Stimulated activated naive B cell treated with anti-CD40 and anti-IgM and Interleukin-4, amounts not matched to agents 10 μg/mL and 1 μg/mL and 100 μg/mL, for 72 hours (primary cell): ENCODE measurements at places on chromosomes 3 and 15.

DNA sequence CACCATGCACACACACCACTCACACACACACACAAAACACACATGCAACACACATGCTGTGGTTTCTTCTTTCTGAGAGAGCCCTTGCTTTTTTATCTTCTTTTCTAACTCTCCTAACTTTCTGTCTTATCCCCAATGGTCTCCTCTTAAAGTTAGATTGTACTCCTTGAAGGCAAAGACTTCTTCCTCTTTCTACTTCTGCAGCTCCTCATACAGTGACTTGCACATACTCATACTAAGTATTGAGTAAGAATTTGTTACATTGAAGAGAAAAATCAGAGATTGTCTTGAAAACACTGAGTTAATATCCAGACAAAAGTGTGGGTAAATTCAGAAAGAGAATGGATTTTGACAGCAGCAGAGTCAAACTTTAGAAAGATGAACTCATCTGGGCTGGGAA is 64.4 kb downstream of the GTPBP8 start:
- H3K36me3 ChIP-seq = no peaks in the 10 kb centered on the region
- no peak for DNase-seq
- no peak overlapping the region for H3K27ac ChIP-seq
- no peaks in the 10 kb centered on the region for H3K27me3 ChIP-seq

GRCh38 chr3:188417271-188417696 is 263.3 kb downstream of the LPP start:
- peaks cover 17% of the 10 kb centered on the region for H3K36me3 ChIP-seq
- DNase-seq = no peak
- peak overlapping the region; percentile 32 for H3K4me3 ChIP-seq
- peak overlapping the region; percentile 68 for H3K27ac ChIP-seq
- peaks cover 43% of the 10 kb centered on the region for H3K4me1 ChIP-seq

DNA sequence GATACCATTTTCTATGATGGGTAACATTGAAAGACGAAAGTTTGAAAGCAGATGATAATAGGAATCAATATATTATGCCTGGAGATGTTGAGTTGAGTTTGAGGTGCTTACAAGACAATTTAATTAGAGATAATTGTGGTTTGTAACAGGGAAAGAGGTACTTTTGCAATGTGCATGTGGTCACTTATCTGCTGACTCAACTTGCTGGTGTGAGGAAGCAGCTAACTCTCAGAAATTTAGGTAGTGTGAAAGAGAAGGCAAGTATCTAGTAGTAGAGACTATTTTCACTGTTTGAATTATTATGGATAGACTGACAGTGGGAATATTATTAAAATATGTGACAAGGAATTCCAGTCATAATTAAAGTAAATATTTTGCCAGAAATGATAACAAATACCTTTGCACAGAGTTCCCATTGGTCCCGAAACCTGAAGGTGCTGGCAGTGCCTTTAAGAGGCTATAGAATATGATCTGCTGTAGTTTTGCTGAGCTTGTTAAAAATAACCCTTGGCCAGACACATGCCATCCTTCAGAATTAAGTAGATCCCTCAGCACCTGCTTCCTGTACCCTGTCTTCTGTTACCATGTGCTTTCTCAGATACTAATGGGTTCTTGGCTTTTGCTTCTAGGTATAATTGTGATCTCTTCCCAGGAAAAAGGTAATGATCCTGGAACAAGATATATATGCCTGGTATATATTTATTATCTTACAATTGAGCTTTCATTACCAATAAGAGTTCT is 315.9 kb downstream of the BCHE start:
- no peaks in the 10 kb centered on the region for H3K36me3 ChIP-seq
- no peak overlapping the region for H3K27ac ChIP-seq
- no peak overlapping the region for H3K4me3 ChIP-seq
- no peak for DNase-seq

DNA sequence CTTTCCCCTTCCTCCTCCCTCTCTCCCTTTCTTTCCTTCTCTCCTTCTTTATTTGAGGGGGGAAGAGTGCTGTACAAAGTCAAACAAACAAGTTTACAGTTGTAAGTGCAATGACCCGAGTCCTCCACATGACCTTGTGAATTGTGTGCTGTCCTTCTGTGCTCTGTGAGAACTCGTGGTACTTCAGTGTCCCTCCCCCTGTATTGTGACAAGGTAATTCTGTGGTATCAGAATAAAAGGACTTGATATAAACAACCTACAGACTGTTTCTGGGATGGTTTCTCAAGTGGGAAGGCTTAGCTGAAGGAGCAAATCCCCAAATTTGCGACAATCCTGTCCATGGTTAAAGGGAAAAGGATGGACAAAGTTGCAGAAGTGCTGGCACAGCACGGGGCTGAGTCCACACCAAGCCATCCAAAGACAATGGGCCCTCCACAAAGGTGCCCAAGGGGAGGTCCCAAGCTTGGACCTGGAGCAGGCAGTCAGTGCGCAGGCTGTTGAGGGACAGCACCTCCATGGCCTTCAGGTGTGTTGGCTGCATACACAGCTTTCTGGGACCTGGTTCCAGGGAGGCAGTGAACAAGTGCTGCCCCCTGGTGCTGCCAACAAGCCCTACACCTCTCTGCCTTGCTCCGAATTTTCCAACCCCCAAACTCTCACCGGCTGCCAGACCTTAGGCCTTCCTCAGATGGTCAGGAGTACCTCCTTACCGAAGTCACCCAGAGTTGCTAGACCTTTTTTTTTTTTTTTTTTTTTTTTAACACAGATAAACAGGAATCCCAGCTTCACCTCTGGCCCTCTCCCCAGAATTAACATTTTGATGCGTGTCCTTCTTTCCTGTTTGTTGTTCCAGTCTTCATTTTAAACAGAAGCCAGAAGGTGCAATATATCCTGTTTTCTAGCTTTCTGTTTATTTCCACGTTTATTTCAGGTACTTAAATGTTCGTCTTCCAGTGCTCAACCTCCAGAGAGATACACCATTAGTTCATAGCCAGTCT is 2.6 kb upstream of the APEH start:
- no peak overlapping the region for H3K4me3 ChIP-seq
- H3K4me1 ChIP-seq = peaks cover 24% of the 10 kb centered on the region
- H3K27me3 ChIP-seq = peaks cover 7% of the 10 kb centered on the region
- peak; percentile 55 for DNase-seq
- peak overlapping the region; percentile 3 for H3K27ac ChIP-seq

DNA sequence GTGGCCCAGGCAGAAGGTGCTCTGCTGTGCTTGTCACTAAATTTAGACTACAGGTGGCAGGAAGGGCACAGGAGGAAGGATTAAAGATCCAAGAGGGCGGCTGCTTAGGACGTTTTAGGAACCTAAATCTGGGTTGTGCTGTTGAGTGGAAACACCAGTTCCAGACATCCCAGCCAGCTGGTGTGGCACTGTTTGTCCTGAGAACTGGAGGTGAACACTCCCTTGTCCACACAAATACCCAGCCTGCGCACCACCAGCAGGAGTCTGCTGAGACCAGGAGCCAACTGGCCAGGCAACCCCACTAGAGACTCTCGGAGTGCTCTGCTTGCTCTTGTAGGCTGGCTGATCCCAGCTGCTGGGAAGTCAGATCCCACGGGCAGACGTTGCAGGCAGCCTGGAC is 30.3 kb upstream of the UACA start:
- DNase-seq = no peak
- H3K27ac ChIP-seq = no peak overlapping the region
- H3K4me1 ChIP-seq = no peaks in the 10 kb centered on the region
- no peaks in the 10 kb centered on the region for H3K36me3 ChIP-seq
- no peak overlapping the region for H3K4me3 ChIP-seq
- no peaks in the 10 kb centered on the region for H3K27me3 ChIP-seq

DNA sequence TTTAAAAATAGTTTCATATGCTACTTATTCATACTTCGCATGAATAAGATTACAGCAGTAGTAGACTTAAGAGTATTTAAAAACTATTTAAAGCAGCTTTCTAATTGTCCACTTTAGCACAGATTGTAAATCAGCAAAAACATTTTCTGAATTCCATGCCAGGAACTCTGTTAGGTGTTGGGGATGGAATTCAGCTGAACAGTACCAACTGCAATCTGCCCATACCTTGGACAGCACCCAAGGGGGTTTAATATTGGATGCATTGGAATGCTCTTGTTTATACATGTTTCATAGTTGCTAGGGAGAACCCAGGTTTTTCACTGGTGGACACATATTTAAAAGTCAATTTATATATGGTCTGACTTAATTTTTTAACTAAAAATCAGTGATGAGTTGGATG is 74.8 kb downstream of the PPM1L start:
- no peaks in the 10 kb centered on the region for H3K27me3 ChIP-seq
- no peaks in the 10 kb centered on the region for H3K4me1 ChIP-seq
- H3K27ac ChIP-seq = no peak overlapping the region
- DNase-seq = no peak
- no peak overlapping the region for H3K4me3 ChIP-seq

DNA sequence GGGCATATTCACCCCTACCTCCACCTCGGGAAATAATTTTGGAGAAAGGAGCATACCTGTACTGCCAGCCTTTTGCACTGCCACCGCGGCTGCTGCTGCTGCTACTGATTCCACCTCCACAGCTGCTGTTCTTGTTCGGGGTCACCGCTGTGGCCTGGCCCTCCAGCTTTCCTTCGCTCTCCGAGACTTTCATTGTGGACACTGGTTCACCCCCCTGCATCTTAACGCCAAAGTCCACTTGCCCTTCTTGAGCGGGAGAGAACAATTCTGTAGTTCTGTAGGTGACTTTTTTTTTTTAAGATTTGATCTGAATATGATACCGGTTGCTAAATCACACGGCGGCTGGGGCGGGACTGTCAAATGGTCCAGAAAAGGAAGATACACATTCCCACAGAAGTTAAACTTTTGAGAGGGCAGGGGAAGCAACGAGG is 701 bp downstream of the OSBPL11 start:
- H3K27ac ChIP-seq = peak overlapping the region; percentile 88
- H3K36me3 ChIP-seq = peaks cover 18% of the 10 kb centered on the region
- H3K27me3 ChIP-seq = no peaks in the 10 kb centered on the region
- H3K4me1 ChIP-seq = peaks cover 47% of the 10 kb centered on the region
